NCI-H1092 (cell line): ENCODE measurements at places on chromosomes 12 and 14.

DNA sequence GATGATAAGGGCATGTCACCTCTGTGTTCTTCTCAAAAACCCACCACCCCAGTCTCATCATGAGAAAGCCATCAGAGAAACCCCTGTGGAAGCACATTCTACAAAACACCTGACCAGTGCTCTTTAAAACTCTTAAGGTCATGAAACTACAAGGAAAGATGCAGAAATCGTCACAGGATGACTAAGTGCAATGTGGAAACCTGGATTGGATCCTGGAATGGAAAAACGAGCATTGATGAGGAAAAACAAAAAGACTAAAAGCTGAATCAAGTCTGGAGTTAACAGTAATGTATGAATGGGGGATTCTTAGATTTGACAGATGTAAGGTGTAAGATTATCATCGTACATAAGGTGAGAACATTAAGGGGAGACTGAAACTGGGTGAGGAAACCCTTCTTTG lies 211.0 kb downstream of the TBX5 start:
- DNase-seq, result no peak

DNA sequence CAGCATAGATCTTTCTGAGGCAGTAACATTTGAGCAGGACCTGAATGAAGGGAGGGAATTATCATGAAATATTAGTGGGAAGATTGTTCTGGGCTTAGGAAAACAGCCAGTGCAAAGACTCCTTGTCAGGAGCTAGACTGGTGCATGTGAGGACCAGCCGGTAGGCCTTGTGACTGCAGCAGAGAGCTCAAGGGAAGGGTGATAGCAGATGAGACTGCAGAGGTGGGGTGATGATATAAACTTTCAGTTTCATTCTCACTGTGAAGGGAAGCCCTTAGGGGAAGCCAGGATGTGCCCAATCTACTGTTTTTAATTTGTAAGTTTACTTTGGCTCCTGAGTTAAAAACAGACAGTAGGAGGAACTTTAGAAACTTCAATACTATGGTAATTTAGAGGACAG lies 12.4 kb downstream of the IL22 start:
- no peak for DNase-seq

DNA sequence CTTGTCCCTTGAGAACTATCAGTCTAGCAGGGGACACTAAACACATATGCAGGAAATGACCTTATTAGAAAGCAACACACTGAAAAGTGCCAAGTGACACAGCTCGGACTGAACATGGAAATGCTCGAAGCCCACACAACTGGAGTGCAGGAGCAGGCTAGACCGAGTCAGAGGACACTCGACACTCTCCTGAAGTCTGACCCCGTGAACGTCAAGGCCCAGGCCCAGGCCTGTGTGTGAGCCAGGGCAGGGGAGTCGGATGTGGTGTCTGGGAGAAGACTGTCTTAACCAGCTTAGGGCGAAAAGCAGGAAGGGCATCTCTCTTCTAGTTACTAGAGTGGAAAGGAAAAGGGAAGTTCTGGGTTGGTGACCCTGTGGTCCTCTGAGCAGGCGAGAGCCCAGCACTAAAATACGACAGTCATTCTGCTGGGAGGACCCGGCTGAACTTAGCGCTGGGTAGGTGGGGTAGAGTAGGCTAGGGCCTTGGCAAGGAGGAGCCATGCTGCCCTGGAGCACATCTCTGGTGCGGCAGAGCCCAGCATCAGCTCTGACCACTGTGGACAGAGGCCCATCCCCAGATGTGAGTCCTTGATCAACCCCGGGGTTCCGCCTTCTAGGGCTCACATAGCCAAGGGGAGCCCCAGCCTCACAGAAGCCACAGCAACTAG lies 93.0 kb downstream of the NTF3 start:
- DNase-seq, result no peak

DNA sequence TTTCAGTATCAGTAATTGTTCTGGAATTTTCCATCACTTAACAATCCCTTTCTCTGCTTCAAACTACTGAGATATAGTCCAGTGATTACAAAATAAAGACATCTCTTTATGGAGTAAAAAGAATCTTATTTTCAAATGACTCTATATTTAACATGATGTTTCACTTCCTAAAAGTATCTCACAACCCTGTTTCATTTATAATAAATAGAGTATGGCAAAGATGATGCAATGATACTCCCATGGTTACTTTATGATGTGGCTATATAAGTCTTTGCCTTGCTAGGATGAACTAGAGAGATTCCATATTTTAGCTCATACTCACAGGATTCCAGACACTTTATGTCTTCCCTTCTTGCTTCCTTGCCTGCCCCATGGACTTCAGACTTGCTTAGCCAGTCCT lies 953.5 kb upstream of the MDGA2 start:
- no peak for DNase-seq

- no peak for DNase-seq
These were observed 276.5 kb downstream of the NUAK1 start for GRCh38 chr12:105862163-105862821.

DNA sequence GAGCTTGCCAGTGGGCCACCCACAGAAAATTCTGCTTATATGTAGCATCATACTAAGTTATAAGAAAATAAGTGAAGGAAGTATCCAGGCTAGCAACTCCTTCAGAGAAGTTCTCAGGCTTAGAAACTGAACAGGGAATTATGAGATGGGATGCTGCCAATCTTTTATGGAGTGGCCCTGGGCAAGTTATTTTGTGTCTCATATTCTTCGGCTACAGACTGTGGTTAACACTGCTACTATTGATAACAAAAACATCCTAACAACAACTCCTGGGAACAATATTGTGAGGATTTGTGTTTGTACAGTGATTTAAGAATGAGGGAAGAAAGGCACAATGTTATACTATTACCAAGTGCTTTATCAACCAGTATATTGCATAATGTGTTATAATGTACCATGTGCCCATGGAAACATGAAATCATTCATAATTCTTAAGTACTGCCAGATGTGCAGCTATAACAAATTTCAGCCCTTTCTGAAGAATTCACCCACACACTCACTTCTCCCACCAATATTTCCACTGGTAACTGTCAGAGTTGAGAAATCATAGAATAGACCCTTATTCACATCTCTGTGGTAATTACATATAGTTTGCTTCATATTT lies 113.3 kb upstream of the SOX5 start:
- no peak for DNase-seq

DNA sequence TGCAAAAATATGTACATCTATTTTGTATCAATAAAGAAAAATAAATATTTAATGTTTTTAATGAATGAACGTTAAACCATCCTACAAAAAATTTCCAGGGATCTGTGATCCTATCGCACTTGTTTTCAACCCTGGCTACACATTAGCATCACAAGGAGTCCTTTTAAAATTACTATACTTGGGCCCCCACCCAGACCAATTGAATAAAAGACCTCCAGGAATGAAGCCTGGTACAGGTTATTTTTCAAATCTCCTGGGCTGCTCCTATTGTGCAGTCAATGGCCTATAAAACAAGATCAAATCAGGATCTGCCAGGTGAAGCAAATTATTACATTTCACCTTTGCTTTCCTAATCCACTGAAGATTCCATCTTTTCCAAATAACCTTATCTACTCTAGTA lies 33.4 kb upstream of the GXYLT1 start:
- no peak for DNase-seq

DNA sequence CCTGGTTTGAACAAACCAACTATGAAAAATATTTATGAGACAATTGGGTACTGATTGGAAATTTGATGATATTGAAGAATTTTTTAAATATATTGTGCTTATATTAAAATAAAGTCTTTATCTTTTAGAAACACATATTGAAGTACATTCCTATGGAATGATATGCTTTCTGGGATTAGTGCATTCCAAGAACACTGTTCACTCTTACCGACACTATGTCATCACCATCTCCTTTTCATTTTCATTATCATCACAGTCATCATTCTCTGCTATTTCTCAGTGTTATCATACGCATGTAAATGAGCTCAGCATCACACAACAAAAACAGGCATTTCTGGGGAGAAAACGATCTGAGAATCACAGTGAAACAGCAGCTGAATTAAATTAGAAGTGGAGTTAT lies 513.3 kb upstream of the CCDC196 start:
- no peak for DNase-seq

DNA sequence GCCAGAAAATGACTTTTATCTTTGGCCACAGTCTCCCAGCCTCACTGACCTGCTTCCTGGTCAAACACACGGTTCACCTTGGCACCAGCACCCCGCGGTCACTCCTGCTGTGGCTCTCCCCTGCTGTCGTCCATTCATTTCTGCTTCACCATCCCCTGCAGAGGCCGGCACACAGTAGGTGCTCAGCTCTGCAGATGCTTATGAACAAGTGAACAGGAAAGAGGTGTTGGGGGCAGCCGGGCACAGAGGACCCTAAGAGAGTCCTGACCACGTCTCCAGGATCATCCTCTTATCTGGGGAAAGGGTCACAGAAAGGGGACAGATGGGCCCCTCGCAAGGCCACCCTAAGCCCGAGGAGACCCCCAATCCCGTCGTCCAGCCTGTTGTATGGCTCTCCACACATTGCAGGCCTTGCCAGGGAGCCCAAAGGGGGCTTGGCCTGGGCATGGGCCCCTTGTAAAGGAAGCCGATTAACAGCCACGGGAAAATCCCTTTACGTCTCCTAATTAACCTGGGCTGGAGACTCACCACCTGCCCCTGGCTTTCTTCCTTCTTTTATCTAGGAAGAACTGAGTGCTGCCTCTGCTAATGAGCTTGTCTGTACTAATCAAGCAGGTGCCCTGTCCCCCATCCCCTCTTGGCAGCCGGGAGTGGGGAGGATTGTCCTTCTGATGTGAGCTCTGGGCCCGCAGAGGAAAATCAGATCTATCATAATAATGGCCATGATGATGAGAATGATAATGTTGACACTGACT lies 119.2 kb downstream of the AACS start:
- DNase-seq, result no peak

DNA sequence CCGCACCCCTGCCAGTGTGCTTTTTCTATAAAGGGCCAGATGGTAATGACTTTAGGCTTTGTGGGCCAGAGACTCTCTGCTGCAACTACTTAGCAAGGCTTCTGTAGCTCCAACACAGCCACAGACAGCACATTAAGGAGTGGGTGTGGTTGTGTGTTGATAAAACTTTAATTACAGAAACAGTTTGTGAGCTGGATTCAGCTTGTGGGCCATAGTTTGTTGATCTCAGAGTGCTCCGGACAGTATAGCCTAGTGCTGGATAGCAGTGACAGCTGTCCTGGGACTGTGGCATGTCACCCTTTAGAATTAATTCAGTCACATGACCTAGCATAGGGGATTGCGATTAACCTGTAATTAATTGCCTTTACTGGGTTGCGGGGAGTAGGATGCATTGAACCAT lies 109.7 kb downstream of the ZNF664 start:
- DNase-seq, result no peak

DNA sequence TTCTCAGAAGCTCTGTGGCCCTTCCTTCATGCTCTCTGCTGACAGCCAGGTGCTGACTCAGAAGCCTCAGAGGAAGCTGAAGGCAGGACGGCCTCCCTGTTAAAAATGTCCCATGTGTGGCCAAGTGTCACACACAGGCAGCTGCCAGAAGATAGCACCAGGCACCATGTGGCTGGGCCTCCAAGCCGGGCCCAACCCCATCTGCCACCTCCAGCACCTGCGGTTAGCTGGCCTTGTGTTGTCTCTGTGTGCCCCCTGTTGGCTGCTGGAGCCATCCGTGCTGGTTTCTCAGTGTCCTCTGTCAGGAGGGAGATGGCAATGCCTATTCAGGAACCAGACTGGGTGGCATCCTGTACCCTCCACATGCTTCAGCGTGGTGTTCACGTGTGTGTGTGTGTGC lies 63.2 kb downstream of the TSPAN11 start:
- DNase-seq, result peak; percentile 63

- DNase-seq, result no peak
These were observed 12.1 kb downstream of the MDM1 start for GRCh38 chr12:68319988-68320623.

GRCh38 chr12:95484524-95484923 lies 10.6 kb downstream of the METAP2 start:
- DNase-seq, result no peak

DNA sequence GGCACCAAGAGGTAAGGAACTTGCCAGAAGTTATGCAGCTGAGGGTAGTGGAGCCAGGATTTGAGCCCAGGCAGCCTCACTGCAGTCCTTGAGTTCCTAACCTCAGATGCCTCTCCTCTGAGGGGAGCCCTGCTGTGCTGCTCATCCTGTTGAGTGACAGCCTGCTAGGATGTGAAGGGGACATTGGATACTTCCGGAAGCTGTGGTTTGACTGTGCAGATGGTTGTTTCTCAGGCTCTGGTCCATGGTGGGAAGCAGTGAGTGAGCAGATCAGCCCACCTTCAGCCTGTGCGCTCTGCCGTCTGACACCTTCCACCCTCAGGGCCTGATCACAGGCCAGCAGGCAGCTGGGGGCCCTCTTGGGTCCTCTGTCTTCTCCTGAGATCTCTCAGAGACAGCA lies 253.2 kb downstream of the CACNA1C start:
- DNase-seq, result peak; percentile 14

GRCh38 chr14:105885561-105886320 lies 359.4 kb downstream of the TMEM121 start:
- no peak for DNase-seq

- DNase-seq, result no peak
These were observed 61.0 kb downstream of the EPS8 start for GRCh38 chr12:15728118-15728598.

GRCh38 chr12:42477941-42478340 lies 111.6 kb downstream of the PRICKLE1 start:
- DNase-seq, result no peak

DNA sequence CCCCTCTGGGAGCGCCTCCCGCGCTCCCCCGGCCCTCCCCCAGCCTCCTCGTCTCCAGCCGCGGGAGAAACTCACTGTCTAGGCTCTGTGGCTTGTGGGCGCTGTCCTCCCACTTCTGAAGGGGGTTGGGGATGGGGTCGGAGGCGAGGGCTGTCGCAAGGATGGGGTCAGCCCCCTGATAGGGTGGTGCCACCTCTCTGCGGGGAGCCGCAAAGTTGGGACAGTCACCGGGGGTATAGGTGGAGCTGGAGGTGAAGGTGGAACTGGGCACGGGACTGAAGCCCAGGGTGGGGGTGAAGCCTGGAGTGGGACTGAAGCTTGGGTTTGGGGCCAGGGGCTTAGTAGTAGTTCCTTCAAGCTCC lies 12.2 kb downstream of the TNFRSF1A start:
- no peak for DNase-seq

- DNase-seq, result no peak
These were observed 225.7 kb downstream of the TMTC2 start for GRCh38 chr12:82912406-82912805.

DNA sequence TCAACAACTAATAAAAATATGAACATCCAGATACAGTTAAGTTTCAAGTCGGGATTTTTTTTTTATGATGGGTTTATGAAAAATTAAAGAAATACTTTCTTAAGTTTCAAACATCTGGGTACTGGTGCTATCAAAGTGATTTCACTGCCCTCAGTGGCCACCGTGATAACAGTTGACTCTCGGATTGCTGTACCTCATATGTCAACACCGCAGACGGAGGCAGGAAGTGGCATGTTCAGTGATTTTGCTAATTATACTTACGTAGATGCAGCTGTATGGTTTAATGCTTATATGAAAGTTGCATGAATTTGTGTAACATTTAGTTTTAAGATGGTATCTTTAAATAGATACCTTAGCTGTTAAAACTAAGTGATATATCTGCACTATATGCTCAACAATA lies 20.8 kb upstream of the FBLN5 start:
- DNase-seq, result no peak

- no peak for DNase-seq
These were observed 61.1 kb downstream of the RPS6KA5 start for GRCh38 chr14:90999299-90999698.
